ENCODE measurements at places on chromosomes 7 and 10.

DNA sequence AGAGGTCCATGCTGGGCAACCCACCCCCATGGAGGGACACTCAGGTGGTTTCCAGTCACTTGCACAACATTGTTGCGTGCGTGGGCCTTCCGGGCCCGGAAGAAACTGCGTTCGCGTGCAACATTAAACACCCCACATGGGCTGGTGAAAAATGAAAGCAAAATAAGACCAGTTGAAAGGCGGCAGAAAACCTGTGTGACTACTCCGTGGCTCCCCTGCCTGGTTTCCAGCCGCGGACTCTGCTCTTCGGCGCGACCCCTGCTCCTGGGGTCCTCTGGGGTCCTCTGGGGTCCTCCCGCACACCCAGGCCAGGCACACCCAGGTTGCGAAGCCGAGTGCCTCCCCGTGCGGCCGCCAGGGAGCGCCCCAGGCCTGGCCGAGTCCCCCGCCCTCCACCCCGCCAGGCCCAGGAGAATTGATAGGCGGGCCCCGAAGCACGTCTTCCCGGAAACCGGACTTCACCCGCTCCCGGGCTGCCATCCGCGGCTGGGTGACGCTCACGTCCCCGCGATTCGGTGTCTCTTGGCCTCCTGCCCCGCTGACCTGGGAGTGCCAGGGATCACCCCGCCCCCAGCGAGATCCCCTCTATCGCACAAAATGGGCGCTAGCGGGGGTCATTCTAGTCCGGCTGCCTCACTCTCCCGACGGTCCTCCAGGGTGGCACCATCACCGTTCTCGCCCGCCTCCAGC lies 1.9 kb upstream of the SH2D4B start:
- no peaks in the 10 kb centered on the region for H3K36me3 ChIP-seq
- H3K27ac ChIP-seq = peak overlapping the region; percentile 69
- H3K4me1 ChIP-seq = peaks cover 8% of the 10 kb centered on the region
- H3K27me3 ChIP-seq = no peaks in the 10 kb centered on the region

DNA sequence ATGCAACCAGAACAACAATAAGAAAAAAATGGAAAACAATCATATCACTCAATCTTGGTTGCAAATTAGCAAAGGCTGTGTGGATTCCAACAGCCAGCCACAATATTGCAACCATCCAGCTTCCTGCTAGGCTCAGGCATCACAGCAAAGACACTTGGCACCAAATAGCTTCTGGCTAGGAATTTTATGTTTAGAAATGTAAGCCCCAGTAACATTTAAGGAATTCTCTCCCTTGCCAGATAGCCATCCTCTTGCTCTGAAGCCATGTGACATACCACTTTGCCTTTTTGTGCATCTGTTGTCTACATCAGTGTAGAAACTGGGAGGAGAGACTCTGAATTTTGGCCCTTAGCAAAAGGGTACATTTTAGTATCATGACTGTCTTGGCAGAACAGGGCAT lies 22.2 kb downstream of the MKX start:
- H3K27ac ChIP-seq = no peak overlapping the region
- H3K27me3 ChIP-seq = no peaks in the 10 kb centered on the region

DNA sequence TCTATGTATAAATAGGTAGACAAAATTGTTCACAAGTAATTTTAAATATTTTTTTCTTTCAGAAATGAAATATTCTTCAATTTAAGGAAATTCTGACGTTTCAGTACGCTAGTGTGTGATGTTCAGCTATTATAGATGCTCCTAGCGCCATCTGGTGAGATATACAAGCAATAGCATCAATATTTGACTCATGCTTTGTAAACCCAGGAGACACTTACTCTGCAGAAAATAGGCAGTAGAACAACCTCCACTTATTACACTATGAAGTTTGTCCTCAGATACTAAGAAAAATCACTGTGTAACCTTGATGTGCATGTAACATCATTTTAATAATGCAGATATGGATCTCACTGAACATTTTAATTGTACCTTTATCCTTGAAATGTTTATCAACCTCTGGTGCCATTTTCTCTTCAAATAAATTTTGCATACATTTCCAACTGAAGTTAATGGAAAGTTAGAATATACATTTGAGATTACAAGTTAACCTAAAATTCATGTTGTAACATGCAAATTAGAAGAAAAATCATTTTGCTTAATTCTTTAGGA lies 151.5 kb upstream of the FAM3C start:
- no peak overlapping the region for H3K27ac ChIP-seq
- H3K36me3 ChIP-seq = no peaks in the 10 kb centered on the region
- no peak for DNase-seq

DNA sequence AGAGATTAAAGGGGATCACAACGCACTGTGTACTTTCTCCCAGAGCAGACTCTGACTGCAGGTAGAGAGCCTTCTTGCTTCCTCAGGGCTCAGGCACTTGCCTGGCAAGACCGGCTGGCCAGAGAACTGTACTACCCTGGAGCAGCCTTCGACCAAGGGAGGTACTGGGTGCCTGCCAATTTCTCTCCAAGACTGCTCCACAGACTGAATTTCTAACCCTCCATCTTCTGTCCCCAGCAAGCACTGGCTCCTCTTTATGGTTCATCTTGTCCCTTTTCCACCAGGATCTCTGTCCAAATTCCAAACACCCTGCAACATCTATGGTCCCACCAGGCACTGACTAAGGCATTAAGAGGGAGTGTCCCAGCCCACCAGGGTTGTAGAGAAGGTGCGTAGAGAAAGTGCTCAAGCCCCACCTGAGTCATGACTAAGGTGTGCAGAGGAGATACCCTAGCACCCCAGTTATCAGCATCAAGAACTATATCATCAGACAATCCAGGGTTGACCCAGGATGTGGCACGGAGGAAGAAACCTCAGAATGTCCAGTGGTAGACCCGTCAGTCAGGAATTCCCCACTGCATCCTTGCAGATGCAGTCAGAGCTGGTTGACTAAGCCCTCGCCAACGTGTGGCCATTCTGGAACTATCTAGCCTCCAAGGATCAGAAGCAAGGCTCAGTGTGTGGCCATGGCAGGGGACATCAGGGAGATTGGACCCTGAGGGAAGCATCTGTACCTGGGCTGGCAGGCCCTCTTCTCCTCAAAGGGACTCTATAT lies 60.9 kb upstream of the CAMK2B start:
- peaks cover 20% of the 10 kb centered on the region for H3K36me3 ChIP-seq
- H3K27me3 ChIP-seq = no peaks in the 10 kb centered on the region
- H3K4me3 ChIP-seq = no peak overlapping the region
- no peak overlapping the region for H3K27ac ChIP-seq

DNA sequence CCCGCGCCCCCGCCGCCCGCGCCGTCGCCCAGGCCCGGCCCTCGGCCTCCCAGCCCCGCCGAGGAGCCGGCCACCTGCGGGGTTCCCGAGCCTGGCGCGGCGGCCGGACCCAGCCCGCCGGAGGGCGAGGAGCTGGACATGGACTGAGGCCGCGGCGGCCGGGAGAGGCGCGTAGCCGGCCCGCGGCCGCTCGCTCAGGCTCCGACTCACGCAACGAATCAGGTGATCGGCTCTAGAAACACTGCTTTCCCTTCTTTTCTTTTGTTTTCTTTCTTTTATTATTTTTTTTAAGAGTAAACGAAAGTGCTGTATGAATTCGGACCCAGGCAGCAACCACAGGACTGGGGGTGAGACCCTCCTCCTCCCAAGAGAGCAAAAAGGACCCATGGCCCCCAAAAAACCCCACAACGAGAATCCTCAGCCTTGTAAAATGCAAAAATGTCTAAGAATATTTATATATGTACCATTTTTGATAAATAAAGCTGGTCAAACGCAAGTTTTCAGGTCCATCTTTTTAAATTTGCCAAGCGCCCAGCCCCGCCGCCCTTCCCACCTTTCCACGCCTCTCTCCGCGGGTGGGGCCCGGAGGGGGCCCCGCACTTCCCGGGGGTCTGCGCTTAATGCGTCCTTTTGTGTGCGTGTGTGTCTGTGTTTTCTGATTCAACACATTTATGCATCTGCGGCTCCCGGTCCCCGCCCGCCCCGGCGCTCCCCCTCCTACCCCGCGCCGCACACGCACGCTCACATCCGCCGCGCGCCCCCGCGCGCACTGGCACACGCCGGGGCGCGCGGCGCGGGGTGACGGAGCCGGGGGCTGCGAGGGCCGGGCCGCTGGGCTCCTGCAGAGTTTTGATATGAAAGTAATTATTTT lies 4.4 kb downstream of the UNCX start:
- H3K4me1 ChIP-seq = no peaks in the 10 kb centered on the region
- no peak overlapping the region for H3K4me3 ChIP-seq
- no peak for DNase-seq
- no peak overlapping the region for H3K27ac ChIP-seq
- peaks cover 64% of the 10 kb centered on the region for H3K27me3 ChIP-seq
- H3K36me3 ChIP-seq = no peaks in the 10 kb centered on the region

DNA sequence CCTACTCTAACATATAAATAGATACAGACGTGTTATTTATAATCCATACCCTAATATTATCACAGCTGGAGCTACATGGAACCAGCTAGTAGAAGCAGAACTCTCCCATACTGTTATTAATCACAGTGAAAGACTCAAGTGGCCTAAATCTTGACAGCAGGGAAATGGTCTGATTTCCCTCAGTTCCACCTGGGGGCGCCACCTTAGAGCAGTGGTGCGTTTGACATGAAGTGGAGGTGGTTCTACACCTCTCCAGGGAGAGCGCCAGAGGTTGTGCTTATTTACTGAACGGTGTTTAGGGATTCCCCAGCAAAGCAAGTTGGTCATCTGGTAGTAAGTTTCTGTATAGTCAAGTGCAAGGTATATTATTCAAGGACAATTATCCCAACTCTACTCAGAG lies 17.6 kb downstream of the DNTT start:
- H3K4me1 ChIP-seq = no peaks in the 10 kb centered on the region
- H3K27me3 ChIP-seq = no peaks in the 10 kb centered on the region
- no peak overlapping the region for H3K4me3 ChIP-seq
- no peaks in the 10 kb centered on the region for H3K36me3 ChIP-seq
- H3K27ac ChIP-seq = no peak overlapping the region

GRCh38 chr7:41955893-41956675 lies 253.2 kb upstream of the INHBA start:
- H3K36me3 ChIP-seq = no peaks in the 10 kb centered on the region
- H3K4me1 ChIP-seq = peaks cover 37% of the 10 kb centered on the region
- H3K27ac ChIP-seq = peak overlapping the region; percentile 52
- H3K4me3 ChIP-seq = no peak overlapping the region

GRCh38 chr10:77049896-77050295 lies 587.7 kb downstream of the KCNMA1 start:
- no peak overlapping the region for H3K27ac ChIP-seq
- no peak overlapping the region for H3K4me3 ChIP-seq
- no peaks in the 10 kb centered on the region for H3K4me1 ChIP-seq
- H3K36me3 ChIP-seq = no peaks in the 10 kb centered on the region

DNA sequence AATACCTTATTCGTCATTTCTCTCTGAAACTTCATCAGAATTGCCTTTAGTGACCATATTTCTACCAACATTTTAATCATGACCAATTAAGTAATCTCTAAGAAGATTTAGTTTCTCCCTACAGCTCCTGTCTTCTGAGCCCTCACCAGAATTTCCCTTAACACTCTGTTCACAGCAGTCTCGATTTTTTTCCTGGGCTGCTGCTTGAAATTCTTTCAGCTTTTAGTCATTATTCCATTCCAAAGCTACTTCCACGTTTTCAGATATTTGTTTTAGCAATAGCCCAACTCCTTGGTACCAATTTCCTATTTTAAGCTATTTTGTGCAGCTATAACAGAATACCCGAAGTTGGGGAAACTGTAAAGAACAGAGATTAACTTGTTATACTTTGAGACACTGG lies 192.4 kb upstream of the DKK1 start:
- no peak for DNase-seq
- no peaks in the 10 kb centered on the region for H3K27me3 ChIP-seq
- H3K4me3 ChIP-seq = no peak overlapping the region

DNA sequence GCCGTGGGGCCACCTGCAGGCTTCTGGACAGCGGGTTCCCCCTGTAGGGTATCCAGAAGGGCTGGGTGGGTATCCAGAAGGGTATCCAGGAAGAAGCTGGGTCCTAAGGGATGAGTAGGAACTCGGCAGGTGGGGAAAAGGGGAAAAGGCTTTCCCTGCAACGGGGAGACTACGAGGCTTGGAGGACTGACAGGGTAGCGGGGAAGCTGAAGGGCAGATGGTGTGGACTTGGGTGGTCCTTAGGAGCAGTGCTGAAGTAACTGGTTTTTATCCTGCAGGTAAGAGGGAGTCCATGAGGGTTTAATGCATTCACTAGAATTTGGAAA lies 525 bp downstream of the UBE2D4 start:
- peak overlapping the region; percentile 81 for H3K27ac ChIP-seq
- H3K27me3 ChIP-seq = no peaks in the 10 kb centered on the region
- H3K36me3 ChIP-seq = no peaks in the 10 kb centered on the region
- H3K4me3 ChIP-seq = peak overlapping the region; percentile 13
